ENCODE measurements at places on chromosomes 12 and 14.

GRCh38 chr14:97446087-97446486, 648.9 kb downstream of the VRK1 start:
- no peak overlapping the region for H3K4me3 ChIP-seq
- DNase-seq = no peak
- H3K27ac ChIP-seq = no peak overlapping the region
- H3K4me1 ChIP-seq = no peaks in the 10 kb centered on the region
- H3K27me3 ChIP-seq = no peaks in the 10 kb centered on the region

DNA sequence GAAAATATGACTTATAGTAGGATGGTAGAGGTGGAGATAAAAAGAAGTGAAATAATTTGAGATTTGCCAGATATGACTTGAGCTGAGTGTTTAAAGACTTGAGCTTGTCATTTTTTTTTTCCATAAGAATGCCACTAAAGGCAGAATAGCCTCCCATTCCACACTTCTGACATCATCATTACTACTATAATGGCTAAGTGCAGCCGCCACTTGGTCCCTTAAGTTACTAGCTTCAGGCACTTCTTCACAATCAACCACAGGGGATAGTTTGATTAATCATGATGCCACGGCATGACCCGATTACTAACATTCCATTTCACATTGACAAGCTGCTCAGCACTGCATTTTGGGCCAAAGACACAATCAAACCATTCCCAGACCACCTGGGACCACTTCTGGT, 127.9 kb downstream of the EFCAB11 start:
- no peaks in the 10 kb centered on the region for H3K4me1 ChIP-seq
- no peak for DNase-seq
- H3K4me3 ChIP-seq = no peak overlapping the region
- H3K27me3 ChIP-seq = no peaks in the 10 kb centered on the region

DNA sequence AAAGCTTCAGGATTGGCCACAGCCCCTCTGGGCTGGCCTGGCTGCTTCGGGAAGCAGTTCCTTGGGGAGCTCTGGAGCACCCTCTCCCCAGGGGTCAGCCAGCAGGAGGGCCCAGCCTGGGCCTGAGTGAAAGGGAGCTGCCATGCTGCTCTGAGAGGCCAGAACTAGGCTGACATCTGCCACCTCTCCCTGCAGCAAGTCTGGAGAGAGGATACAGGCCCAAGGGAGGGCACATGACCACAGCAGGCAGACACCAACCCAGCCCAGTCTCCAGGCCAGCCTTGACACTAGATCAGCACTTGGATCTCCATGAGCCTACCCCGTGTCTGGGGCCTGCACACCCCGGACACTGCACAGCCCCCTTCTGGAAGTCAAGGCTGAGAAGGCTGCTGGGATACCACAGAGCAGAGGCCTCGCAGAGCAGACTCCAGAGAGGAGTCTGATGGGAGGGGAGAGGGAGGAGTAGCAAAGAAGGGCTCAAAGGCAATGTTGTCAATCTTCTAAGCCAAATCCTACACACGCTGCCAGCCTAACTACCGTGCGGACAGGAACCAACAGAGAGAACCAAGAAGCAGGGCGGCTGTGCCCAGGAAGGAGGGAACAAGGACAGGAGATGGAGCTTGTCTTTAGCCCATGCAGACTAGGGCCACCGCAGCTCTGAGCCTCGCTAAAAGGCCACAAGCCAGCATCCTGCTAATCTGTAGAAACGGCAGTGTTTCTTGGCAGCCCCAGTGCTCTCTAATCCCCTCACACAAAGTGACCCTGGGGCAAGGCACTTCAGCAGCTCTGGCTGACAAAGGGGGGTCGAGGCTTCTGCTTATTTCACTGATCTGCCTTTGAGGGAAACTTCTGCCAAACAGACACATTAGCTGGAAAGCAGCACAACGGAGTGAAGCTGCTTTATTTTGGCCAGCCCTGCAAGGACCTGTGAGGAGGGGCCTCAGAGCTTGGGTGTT, 12.9 kb downstream of the COL2A1 start:
- no peak for DNase-seq
- H3K4me3 ChIP-seq = no peak overlapping the region
- no peak overlapping the region for H3K27ac ChIP-seq
- H3K27me3 ChIP-seq = peaks cover 52% of the 10 kb centered on the region
- H3K36me3 ChIP-seq = no peaks in the 10 kb centered on the region
- H3K4me1 ChIP-seq = peaks cover 5% of the 10 kb centered on the region

DNA sequence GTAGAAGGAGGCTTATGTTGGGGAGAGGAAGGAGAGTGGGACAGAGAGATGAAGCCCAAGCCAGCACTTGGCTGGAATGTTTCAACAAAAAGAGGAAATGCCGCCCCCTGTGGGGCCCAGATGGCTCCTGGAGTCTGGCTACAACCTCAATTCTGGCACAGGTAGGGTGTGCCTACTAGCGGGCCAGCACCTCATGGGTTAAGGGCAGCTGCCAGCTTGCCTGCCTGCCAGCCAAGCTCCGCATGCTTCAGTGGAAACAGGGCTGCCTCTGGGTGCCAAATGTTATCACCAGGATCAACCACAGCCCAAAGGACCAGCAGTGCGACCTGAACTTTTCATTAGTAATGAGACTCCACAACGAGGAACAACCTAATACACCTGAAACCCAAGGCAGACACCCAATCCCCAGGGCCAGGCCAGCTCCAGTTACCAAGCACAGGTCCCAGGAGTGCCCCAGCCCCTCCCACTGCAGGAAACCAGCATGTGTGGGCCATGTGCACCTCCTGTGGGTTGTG, 11.3 kb downstream of the RAB15 start:
- DNase-seq = no peak
- H3K27me3 ChIP-seq = no peaks in the 10 kb centered on the region
- H3K27ac ChIP-seq = no peak overlapping the region
- H3K36me3 ChIP-seq = no peaks in the 10 kb centered on the region
- H3K4me1 ChIP-seq = no peaks in the 10 kb centered on the region
- no peak overlapping the region for H3K4me3 ChIP-seq

- DNase-seq = no peak
- H3K36me3 ChIP-seq = no peaks in the 10 kb centered on the region
- no peaks in the 10 kb centered on the region for H3K27me3 ChIP-seq
- no peak overlapping the region for H3K27ac ChIP-seq
- H3K4me1 ChIP-seq = no peaks in the 10 kb centered on the region
- H3K4me3 ChIP-seq = no peak overlapping the region
These were observed 393.6 kb downstream of the DPF3 start for GRCh38 chr14:72500234-72500838.

- no peak overlapping the region for H3K27ac ChIP-seq
- no peak overlapping the region for H3K4me3 ChIP-seq
- no peaks in the 10 kb centered on the region for H3K4me1 ChIP-seq
- H3K36me3 ChIP-seq = peaks cover 54% of the 10 kb centered on the region
These were observed 22.1 kb upstream of the SYCP3 start for GRCh38 chr12:101761350-101761749.

- no peaks in the 10 kb centered on the region for H3K36me3 ChIP-seq
- DNase-seq = no peak
- H3K4me1 ChIP-seq = peaks cover under 1% of the 10 kb centered on the region
- H3K27me3 ChIP-seq = no peaks in the 10 kb centered on the region
- H3K4me3 ChIP-seq = no peak overlapping the region
These were observed 5.8 kb downstream of the CCNB1IP1 start for GRCh38 chr14:20327005-20327869.

GRCh38 chr12:100447381-100447780, 26.3 kb upstream of the NR1H4 start:
- H3K36me3 ChIP-seq = no peaks in the 10 kb centered on the region
- DNase-seq = no peak
- H3K27ac ChIP-seq = no peak overlapping the region
- H3K4me3 ChIP-seq = no peak overlapping the region
- H3K27me3 ChIP-seq = no peaks in the 10 kb centered on the region
- no peaks in the 10 kb centered on the region for H3K4me1 ChIP-seq

- no peaks in the 10 kb centered on the region for H3K27me3 ChIP-seq
- H3K4me1 ChIP-seq = no peaks in the 10 kb centered on the region
- no peak overlapping the region for H3K4me3 ChIP-seq
These were observed 478.9 kb downstream of the BCAT1 start for GRCh38 chr12:24470050-24470449.

DNA sequence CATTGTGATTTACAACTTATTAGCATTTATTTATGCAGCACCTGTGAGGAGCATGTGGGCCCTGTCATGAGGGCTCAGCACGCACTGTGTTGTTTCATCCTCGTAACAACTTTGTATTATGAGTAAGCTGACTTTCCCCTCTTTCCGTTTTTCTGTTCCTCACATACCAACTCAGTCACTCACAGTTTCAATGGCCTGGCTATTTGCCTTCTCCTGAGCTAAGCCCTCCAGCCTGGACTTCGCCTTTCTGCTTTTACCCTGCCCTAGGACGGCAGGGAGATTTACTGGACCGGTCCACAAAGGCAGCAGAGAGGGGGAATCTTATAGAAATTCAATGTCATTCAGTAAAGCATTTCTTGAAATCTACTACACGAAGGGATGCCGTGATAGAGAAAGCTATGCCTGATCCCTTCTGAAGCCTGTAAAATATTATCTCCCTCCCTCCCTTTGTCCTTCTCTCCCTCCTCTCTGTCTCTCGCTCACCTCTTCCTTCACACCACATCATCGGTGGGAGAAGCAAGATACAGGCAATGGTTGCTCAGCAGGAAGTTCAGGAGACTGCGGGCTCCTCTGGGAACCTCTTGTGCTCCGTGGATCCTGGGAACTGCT, 219.2 kb upstream of the TBX3 start:
- no peaks in the 10 kb centered on the region for H3K27me3 ChIP-seq
- no peak overlapping the region for H3K4me3 ChIP-seq
- no peaks in the 10 kb centered on the region for H3K36me3 ChIP-seq
- H3K27ac ChIP-seq = no peak overlapping the region

DNA sequence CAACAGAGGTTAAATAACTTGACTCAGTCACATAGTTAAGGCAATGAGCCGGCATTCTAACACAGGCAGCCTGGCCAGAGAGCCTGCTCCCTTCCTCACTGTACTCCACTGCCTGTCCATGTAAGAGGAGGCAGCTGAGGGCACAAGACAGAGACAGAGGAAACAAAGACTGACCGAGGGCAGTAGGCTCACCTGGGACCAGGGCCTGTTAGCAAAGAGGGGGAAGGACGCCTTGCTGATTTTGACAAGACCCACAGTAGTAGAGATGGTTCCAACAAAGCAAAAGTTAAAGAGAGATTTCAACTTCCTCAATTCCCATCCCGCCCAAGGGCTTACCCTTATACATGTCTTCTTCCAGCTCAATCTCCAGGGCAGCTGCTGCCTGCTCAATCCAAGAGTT, 26.5 kb downstream of the OTUB2 start:
- no peaks in the 10 kb centered on the region for H3K27me3 ChIP-seq
- no peak for DNase-seq
- H3K4me3 ChIP-seq = no peak overlapping the region
- H3K27ac ChIP-seq = no peak overlapping the region
- peaks cover 22% of the 10 kb centered on the region for H3K36me3 ChIP-seq

DNA sequence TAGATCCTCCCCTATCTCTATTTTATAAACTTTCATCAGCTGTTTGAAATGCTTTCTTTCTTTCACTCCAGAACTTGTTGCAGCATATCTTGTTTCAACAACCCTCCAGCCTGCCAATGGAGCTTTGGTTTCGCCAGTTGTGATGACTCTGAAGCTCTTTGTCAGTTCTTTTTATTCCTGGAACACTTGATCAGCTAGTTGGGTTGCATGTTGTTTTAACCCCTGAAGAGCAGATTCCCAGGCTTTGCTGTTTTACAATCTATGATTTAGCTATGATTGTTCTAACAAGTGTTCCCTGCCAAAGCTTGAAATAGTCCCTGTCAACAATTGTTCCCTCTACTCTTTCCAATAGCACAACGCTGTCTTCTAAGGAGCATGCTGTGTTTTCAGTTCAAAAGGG, 50.6 kb upstream of the FUT8 start:
- H3K36me3 ChIP-seq = no peaks in the 10 kb centered on the region
- H3K27ac ChIP-seq = no peak overlapping the region
- no peak overlapping the region for H3K4me3 ChIP-seq
- H3K4me1 ChIP-seq = no peaks in the 10 kb centered on the region

DNA sequence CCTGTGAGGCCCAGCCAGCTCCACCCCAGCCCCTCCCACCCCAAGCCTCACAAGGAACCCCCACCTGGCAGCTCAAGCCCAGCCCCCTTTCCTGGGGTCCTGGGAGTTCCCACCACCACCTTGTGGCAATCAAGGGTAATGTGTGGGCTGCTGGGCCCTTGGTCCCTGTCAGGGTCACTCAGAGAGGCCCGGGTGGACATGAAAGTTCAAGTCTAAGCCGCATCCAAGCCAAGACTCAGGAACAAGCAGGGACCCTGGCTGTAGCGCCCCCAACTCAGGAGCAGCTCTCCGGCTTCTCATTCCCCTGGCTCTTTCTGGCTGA, 106.4 kb upstream of the C14orf180 start:
- no peaks in the 10 kb centered on the region for H3K4me1 ChIP-seq
- DNase-seq = no peak
- no peak overlapping the region for H3K27ac ChIP-seq
- H3K4me3 ChIP-seq = no peak overlapping the region
- H3K27me3 ChIP-seq = peaks cover 49% of the 10 kb centered on the region

- H3K27me3 ChIP-seq = no peaks in the 10 kb centered on the region
- no peak for DNase-seq
- H3K4me1 ChIP-seq = no peaks in the 10 kb centered on the region
- H3K27ac ChIP-seq = no peak overlapping the region
These were observed 2.2 kb downstream of the KRT18 start for GRCh38 chr12:52951126-52951525.

GRCh38 chr12:127143020-127143419, 1124.0 kb upstream of the TMEM132C start:
- peaks cover 6% of the 10 kb centered on the region for H3K4me1 ChIP-seq
- no peak overlapping the region for H3K27ac ChIP-seq
- H3K27me3 ChIP-seq = peaks cover 21% of the 10 kb centered on the region
- H3K36me3 ChIP-seq = no peaks in the 10 kb centered on the region

DNA sequence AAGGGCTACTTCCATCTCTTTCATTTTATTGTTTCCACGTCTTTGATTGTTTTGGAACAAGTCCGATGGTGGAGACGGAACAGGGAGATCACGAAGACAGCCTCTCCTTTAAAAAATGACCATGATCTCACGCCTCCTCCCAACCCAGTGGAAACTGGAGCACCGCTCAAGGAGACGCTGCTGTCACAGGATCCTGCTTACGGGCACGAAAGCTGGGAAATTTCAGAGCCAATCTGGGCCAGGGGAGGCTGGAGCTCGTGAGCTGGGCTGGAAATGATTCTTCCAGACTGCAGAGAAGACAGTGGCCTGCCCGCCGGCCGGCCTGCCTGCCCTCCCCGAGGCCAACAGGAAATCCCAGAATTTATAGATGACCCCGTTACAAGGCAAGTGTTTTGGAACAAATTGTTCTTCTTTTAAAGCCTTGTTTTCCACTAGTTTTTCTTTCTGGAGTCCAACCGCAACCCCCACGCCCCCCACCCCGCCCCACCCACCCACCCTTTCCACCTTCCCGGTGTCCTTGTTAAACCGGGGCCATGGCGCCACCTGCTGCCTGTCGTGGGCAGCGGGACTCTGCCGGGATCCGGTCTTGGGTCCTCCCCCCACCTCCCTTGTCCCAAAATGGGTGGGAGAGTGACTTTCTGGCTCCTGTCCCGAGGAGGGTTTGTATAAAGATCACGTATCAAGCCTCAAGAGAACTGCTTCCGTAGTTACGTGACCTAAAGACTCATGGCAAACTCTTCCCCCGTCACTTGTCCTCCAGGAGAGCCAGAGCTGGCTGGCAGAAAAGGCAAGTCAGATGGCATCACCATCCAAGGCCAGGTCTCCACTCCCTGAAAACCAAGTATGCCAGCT, 40.3 kb downstream of the MAP1LC3B2 start:
- peaks cover 6% of the 10 kb centered on the region for H3K27me3 ChIP-seq
- H3K4me1 ChIP-seq = peaks cover 23% of the 10 kb centered on the region
- H3K4me3 ChIP-seq = no peak overlapping the region
- peak; percentile 56 for DNase-seq

GRCh38 chr12:125282921-125283320, 217.7 kb downstream of the AACS start:
- H3K4me1 ChIP-seq = no peaks in the 10 kb centered on the region
- H3K36me3 ChIP-seq = no peaks in the 10 kb centered on the region
- peaks cover 21% of the 10 kb centered on the region for H3K27me3 ChIP-seq
- H3K27ac ChIP-seq = no peak overlapping the region

Data from T-cell (primary cell).